Adrenal gland (tissue), 19 donors: ENCODE measurements at places on chromosomes 11 and 22.
A peak's percentile ranks its signal among the peaks of the same experiment; 100 is the strongest.

DNA sequence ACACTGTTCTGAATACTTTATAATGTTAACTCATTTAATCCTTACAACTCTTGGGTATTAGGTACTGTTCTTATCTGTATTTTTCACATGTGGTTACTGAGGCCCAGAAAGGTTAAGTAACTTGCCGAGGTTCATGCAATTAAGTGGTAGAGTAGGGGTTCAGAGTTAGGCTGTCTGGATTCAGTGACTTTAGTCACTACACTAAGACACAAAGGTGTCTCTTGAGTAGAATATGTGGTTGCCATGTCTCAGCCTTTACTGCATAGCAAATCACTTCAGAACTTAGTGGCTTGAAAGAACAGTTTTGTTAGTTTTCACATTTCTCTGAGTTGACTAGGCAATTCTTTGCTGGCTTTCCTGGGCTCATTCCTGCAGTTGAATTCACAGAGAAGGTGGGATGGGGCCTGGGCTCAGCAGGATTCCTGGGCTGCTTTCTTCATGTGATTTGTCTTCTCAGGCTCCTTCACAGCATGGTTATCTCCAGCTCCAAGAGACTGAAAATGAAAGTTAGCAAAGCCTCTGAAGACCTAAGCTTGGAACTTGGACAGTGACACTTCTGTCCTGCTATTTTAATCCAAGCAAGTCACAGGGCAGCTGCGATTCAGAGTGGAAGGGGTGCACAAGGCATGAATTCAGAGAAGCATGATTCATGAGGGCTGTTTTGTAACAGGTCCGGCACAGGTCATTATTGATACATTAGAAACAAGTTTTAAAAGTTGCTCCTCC lies 68.3 kb downstream of the SPECC1L start:
- H3K4me3 ChIP-seq = no peak overlapping the region
- peaks cover 13% of the 10 kb centered on the region for H3K4me1 ChIP-seq
- DNase-seq = peak; percentile 67
- H3K27me3 ChIP-seq = no peaks in the 10 kb centered on the region

DNA sequence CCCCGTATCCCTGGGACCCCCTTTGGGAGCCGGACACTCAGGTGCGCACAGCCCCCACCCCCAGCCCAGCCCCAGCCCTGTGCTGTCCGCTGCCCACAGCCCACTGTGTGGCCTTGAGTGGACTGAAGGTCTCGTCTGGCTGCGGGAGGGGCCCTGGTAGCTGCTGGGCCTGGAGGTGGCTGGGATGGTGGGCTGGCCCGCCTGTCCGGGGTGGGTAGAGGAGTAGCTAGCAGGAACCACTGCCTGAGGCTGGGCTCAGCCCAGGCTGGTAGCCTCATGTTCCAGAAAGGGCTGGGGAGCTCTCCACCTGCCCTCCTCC lies 4.6 kb upstream of the MUC6 start:
- H3K4me3 ChIP-seq = no peak overlapping the region
- H3K4me1 ChIP-seq = no peaks in the 10 kb centered on the region
- no peak overlapping the region for H3K27ac ChIP-seq
- H3K27me3 ChIP-seq = peaks cover 4% of the 10 kb centered on the region
- no peak for DNase-seq

DNA sequence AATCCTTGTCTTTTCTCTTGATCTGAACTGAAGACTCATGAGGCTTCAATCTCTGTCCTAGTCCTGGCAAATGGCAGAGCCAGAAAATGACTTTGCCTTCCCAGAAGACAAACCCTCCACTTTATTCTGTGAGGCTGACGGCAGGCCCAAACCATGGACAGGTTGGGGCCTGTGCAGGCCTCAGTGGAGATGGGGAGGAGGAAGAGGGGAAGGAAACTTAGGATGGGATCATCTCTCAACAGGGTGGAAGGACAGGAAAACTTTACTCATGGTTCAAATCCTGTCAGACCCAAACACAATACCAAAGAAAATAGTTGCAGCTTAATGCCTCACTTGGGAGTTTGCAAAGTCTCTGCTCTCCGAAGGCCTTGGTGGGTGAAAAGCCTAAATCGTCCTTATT lies 9.8 kb downstream of the RPL27A start:
- no peaks in the 10 kb centered on the region for H3K27me3 ChIP-seq
- no peak for DNase-seq
- H3K4me3 ChIP-seq = no peak overlapping the region

- DNase-seq = no peak
- H3K27ac ChIP-seq = no peak overlapping the region
- no peaks in the 10 kb centered on the region for H3K27me3 ChIP-seq
- no peak overlapping the region for H3K4me3 ChIP-seq
- H3K36me3 ChIP-seq = no peaks in the 10 kb centered on the region
Observed at GRCh38 chr11:93908689-93909088, 58.3 kb upstream of the VSTM5 start.
